Uterus (tissue), 4 donors: ENCODE measurements at places on chromosomes 11 and 22. TPM values are rescaled to one million over a fixed set of nuclear protein-coding genes. Genes with fewer than 3 reads are reported as not detected.

SCT gene
- not detected for total RNA-seq

- H3K4me3 ChIP-seq = no peak overlapping the region
These were observed 98.4 kb upstream of the PARVA start for GRCh38 chr11:12278766-12279671.

SLC5A4 gene
- total RNA-seq = 4.7 TPM

ZNF280A gene
- total RNA-seq = not detected

DNA sequence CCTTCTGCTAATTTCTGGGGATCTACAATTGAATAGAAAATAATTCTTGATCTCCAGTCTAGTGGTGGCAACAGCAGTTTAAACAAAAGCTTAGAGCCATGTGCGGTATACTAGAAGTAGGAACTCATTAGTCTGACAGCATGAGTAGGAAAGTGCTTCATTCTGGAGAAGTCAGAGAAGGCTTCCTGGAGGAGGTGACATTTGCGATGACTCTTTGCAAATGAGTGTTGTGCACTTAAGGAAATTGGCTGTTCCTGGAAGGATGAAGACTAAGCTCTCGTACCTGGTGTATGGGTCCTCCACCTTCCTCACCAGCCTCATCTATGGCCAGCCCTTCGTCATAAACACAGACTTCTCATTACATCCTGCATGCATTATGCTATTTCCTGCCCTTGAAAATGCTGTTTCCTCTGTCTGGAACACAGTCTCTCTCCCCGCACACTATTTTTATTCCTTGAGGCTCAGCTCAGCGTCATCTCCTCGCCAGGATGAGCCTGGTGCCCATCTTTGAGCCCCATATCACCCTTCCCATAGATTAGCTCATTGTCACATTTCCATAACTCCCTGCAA is 132.9 kb downstream of the PKNOX2 start:
- no peak for DNase-seq
- no peak overlapping the region for H3K4me3 ChIP-seq
- no peak overlapping the region for H3K27ac ChIP-seq
- no peaks in the 10 kb centered on the region for H3K27me3 ChIP-seq
- no peaks in the 10 kb centered on the region for H3K36me3 ChIP-seq
- peaks cover 7% of the 10 kb centered on the region for H3K4me1 ChIP-seq

DNA sequence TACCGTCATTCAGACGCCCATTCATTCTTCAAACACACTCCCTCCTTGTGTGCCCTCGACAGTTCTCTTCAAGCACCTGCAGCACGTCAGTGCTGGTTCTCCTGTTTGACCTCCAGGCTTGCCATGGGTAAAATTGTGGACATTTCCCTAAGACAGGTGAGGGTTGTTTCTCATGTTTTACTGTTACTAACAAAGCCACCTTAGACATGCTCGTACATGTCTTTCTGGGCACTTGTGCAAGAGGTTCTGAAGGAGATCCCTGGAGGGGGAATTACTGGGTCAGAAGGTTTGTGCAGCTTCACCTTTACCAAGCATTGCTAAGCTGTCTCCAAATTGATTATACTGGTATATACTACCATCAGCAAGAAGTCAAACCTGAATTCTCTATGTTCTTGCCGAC is 189.7 kb upstream of the TMEM45B start:
- H3K4me3 ChIP-seq = no peak overlapping the region
- H3K27ac ChIP-seq = no peak overlapping the region
- no peaks in the 10 kb centered on the region for H3K27me3 ChIP-seq

PLEKHA7 gene
- 25.1 TPM for total RNA-seq

DNA sequence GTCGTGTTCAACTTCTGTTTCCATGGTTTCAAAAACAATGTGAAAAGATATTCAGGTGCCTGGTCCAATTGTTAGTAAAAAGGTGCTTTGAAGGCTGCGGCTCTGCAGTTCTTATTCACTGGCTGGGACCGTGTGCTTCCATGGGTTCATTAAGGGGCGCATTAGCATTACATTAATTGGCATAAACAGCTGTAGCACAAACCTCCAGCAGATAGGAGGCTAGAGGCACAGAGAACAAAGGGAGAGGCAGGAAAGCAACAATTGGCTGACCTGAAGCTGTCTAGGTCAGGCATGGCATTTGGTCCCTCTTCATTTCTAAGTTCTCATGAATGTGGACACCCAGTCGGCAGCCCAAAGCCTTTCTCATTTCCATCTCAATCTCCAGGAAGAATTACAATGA is 16.6 kb downstream of the PAK1 start:
- no peak overlapping the region for H3K4me3 ChIP-seq
- DNase-seq = no peak
- H3K36me3 ChIP-seq = no peaks in the 10 kb centered on the region

DNA sequence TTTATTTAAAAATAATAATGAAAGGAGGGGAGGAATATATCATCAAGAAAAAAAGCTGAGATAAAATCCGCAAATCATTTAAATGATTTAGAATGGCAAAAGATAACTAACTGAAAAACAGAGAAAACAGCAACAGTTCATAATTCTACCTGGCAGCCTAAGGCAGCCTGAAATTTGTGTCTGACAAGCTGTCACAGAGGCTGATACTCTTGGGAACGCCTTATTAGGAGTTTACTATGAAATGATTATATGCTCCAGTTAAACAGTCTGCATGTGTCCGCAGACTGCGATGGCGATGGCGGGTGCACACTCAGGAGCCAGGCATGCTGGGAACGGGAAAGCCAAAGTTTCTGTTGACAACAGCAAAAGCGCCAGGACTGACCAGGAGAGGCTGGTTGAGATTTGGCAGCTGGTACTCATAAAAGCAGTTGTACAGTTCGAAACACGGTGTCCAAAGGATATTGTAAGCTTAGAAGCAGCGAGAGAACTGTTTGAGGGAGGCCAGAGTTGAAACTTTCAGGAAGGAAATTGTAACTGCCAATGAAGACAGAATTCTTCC is 172.9 kb upstream of the MPPED2 start:
- H3K27ac ChIP-seq = peak overlapping the region; percentile 37
- H3K27me3 ChIP-seq = no peaks in the 10 kb centered on the region
- DNase-seq = peak; percentile 50
- no peak overlapping the region for H3K4me3 ChIP-seq

DNA sequence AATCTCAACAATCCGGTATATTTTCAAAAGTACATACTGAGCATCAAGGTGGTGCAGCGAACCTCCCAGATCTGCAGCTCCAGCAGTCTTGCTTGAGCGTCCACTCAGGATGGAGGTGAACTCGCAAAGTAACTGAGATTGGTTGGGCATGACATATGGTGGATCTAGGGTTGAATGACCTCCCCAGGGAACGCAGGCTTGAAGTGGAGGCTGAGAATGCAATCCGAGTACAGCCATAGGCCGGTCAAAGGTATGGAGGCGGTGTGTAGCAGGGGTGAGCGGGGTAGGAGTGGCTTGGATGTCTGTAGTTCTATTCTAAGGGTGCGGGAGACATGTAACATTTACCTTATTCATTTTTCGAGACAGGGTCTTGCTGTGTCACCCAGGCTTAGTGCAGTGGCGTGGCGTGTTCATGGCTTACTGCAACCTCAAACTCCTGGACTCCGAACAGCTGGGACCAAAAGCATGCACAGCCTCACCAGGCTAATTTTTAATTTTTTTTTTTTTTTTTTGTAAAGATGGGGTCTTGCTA is 631 bp upstream of the C22orf39 start:
- peak overlapping the region; percentile 91 for H3K27ac ChIP-seq
- no peak for DNase-seq
- no peaks in the 10 kb centered on the region for H3K36me3 ChIP-seq
- H3K4me3 ChIP-seq = peak overlapping the region; percentile 63

- no peak overlapping the region for H3K27ac ChIP-seq
- H3K36me3 ChIP-seq = no peaks in the 10 kb centered on the region
- no peaks in the 10 kb centered on the region for H3K27me3 ChIP-seq
- DNase-seq = no peak
- H3K4me3 ChIP-seq = no peak overlapping the region
These were observed 85.4 kb downstream of the WNT7B start for GRCh38 chr22:45891471-45891995.

ANO5 gene
- total RNA-seq = 5.8 TPM

HOATZ gene
- total RNA-seq = 0.88 TPM
